ENCODE measurements at places on chromosomes 3 and 15.
A peak's percentile ranks its signal among the peaks of the same experiment; 100 is the strongest.

DNA sequence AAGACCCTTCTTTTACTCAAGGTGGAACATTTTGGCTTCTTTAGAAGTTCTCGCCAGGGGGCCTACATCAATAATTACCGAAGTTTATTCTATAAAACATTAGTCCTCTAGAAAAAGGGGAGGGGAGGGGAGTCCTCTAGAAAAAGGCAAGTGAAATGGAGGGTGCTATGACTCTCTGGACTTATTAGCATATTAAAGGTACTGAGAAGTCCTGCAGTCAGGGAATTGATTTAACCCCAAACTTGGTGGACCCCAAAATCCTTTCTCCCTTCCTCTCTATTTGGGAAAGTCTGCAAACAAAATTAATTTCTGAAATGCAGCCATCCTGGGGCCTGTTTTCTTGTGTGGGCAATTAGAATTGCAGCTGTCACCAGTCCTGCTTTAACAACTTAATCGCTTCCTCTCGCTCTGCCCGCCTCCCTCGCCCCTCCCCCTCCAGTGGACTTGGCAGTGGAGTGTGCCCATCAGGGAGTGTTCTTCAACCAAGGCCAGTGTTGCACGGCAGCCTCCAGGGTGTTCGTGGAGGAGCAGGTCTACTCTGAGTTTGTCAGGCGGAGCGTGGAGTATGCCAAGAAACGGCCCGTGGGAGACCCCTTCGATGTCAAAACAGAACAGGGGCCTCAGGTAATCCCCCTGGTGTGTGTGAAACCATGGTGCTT is 18.9 kb upstream of the LRRK1 start:
- no peak for DNase-seq

- DNase-seq, result no peak
These were observed 22.0 kb downstream of the C15orf39 start for GRCh38 chr15:75223688-75224087.

DNA sequence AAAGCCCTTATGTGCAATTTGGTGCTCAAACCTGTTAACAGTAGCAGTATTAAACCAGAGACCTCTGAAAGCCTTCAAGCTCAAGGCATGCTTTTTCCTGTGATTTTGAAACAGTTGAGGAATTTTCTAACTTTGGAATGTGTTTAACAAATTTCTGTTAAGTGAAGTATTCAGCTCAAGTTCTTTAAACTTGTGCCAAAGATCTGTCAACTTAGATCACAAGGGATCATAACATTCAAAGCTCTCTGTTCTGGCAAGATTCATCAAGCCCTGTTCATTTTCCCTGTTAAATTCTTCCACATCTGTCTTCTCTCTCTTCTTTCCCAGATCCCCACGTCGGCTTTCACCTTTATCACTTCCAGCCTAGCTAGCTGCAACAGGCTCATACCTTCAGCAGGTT is 28.8 kb upstream of the RYK start:
- no peak for DNase-seq

GRCh38 chr15:101156061-101156460 is 95.8 kb downstream of the CHSY1 start:
- no peak for DNase-seq

DNA sequence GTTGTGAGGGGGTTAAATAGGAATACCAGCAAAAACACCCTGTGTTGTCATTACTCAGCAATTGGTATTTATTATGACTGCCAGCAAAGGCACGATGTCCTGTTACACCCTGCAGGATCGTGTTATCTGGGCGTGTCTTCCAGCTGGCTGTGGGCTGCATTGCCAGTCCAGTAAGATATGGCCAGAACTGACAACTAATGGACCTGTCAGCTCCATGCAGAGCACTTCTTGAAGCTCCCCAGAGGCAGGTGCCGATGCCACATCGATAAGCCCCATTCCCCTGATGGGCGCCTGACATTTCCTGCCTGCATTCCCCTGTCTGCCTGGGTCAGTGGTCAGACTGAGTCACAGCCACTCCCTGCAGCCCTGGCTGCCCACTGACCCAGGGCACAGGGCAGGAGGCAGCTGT is 79.7 kb upstream of the RASGRF1 start:
- no peak for DNase-seq

GRCh38 chr15:84747416-84748273 is 747 bp upstream of the ZNF592 start:
- DNase-seq, result peak; percentile 65

GRCh38 chr3:7543294-7543880 is 682.5 kb downstream of the GRM7 start:
- no peak for DNase-seq

DNA sequence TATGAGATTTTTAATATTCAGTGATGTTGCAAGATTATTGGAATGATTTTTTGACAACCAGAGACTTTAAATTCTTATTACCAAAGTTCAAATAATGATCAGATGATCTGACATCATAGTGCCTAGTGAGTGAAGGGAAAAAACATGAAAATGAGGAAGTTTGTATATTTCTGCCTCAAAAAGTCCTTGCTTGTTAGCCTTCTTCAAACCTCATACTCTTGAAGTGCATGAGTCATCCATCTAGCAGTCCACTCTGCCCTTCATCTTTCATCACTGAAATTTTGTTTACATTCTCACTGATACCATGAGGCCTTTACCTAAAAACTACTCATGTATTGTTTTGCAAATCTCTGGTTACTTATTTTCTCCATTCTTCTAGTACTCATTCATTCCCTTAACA is 23.9 kb upstream of the OR5H6 start:
- no peak for DNase-seq

- DNase-seq, result no peak
These were observed 964 bp upstream of the NCKIPSD start for GRCh38 chr3:48686538-48687219.

DNA sequence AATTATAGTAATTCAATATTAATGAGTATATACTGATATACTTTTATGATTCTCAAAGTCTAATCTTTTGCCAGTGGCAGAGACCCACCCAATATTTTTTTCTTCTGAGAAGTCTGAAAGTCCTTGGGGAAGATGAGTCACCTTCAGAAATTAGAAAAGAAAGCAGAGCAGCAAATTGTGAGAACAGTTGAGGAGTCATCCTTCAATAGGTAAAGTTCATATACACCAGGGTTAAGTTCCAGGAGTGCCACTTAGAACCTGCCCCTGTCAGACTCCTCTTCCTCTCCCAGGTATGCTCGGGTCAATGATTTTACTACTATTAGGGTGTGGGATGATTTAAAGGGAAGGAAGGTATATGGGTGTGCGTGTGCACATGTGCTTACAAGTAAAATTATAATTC is 7.1 kb downstream of the CLRN1 start:
- DNase-seq, result no peak

- DNase-seq, result no peak
These were observed 105.9 kb downstream of the IL1RAP start for GRCh38 chr3:190619761-190620160.

GRCh38 chr3:59126446-59126845 is 76.6 kb upstream of the CFAP20DC start:
- DNase-seq, result no peak

DNA sequence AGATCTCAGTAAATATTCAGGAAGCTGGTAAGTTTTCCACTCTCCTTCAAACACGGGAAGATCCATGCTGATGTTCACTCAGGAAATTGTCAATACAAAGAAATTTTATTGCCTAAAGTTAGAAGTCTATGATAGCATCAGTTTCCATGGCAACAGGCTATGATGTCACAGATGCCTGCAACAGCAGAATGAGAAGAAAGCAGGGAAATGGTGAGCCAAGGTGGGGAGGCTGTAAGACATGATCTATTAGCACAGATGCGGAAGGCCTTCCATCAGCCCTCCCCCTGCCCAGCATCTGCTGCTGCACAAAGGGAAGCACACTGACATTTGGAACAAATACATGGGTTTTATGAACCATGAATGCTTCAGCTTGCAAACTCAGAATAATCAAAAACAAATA is 28.6 kb downstream of the EPHB1 start:
- no peak for DNase-seq

DNA sequence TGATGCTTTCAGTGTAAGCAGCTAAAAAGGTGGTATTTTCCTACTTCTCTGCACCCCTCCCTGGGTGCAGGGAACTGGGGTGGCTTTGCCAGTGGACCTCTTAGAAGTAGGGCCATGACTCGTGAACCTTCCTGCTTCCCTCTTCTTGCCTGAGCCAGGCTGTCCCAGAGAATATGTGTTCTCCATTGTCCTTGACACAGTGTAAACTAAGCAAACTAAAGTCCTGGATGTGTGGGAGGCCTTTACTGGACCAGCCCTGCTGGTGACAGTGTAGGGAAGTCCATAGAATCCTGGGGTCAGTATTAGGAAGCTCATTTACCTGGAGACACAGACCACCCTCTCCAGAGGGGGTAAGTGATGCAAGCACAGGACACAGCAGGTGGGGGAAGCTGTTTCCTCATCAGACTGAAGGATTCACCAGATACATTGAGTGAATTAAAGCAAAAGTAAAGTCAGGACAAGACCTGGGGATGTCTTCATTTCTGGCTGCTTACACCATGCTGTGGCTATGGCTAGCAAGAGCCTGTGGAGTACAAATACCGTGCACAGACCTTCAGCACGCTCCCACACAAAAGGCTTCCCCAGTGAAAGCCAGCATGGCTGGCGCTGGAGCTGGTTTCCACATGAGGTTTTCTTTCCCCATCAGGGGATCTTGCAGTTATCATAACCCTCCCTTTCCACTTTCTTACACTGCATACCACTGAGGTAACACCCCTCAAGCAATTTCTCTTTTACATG is 64.8 kb upstream of the LPP start:
- no peak for DNase-seq

DNA sequence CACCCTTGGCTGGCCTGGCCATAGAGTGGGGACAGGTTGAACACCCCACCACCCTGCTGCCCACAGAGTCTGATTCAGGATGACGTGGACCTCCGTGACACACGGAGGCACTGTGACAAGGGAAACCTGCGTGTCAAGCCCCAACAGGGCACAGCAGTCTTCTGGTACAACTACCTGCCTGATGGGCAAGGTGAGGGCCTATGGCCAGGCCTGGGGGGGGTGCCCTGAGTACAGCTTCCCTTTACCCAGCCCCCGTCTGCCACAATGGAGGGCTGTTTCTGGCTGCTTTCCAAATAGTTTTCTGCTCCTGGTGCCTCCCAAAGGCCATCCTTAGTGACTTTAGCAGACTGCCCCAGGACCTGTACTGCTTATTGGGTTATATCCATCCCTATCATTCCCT is 1.2 kb upstream of the WDR6 start:
- DNase-seq, result no peak

DNA sequence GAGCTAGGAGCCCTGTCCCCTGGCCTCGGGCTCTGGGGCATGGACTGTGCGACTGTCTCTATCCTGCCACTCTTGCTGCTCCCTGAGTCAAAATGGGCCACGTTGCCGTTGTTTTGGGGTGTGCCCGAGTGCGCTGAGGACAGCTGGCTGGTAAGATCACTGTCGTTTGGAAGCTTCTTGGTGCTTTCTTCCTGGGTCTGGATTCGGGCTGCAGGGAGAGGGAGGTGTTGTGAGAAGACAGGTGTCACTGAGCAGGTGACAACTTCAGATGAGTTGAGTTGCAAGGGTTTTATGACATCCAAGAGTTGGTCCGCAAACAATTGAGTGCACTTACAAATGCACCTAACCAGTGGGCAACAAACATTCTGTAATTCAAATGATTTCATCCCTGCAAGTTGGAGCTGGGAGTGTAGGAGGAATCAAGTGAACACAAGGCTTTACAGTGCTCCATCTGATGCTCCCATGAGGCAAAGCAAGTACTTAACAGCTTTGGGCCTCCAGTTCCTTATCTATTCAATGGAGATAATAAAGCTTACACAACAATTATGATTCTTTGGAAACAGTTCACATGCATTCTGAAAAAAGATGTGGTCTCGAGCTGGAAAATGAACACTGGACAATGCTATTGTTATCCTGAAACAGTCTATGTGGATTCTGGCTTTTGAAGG is 11.0 kb upstream of the STARD5 start:
- no peak for DNase-seq

DNA sequence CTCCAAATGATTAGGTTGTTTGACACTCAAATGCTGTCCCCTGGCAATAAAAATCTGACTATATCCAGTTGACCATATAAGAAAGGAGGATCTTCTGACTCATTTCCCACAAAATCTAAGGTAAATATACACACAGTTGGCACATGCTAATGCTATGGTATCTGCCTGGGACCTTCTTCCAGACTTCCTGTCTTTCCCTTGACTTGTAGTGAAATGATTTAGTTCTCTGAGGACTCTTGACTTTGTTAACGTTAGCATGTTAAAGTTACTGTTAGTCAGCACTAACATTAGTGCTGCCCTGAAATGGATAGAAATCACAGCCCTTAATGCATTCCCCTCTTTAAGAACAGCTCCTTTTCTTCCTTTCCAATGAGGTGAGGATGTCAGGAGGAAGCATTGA is 124.3 kb upstream of the LSAMP start:
- DNase-seq, result no peak

DNA sequence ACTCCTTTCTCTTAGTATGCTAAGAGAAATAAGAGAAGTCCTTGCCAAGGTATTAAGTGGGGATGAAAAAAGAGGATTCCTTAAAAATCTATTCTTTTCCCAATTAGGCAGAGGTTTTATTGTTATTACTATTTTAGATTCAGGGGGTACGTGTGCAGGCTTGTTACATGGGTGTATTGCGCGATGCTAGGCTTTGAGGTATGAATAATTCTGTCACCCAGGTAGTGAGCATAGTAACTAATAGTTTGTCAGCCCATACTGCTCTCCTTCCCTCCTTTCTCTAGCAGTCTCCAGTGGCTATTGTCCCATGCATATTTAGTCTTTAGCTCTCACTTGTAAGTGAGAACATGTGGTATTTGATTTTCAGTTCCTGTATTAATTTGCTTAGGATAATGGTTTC is 83.9 kb downstream of the LEKR1 start:
- no peak for DNase-seq

- DNase-seq, result no peak
These were observed 359.6 kb downstream of the SHQ1 start for GRCh38 chr3:72488738-72489035.

DNA sequence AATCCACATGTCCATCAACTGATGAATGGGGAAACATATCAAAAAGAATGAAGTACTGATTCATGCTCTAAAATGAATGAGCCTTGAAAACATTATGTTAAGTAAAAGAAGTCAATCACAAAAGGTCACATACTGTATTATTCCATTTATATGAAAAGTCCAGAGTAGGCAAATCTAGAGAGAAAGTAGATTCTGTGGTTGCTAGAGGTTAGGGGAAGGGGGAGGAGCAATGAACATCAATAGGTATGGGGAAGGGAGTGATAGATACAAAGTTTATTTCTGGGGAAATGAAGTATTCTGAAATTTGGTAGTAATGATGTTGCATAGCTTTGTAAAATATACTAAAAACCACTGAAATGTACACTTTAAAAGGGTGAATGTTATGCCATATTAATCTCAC is 14.5 kb downstream of the SERP1 start:
- no peak for DNase-seq

- peak; percentile 22 for DNase-seq
These were observed 22.2 kb downstream of the ALDH1A2 start for GRCh38 chr15:58043192-58043903.

GRCh38 chr3:123376451-123377242 is 72.2 kb downstream of the ADCY5 start:
- DNase-seq, result no peak

- DNase-seq, result no peak
These were observed 49.9 kb upstream of the DPPA4 start for GRCh38 chr3:109387201-109387600.

Measured in activated CD8-positive, alpha-beta memory T cell treated with anti-CD3 and anti-CD28 coated beads, Interleukin-2, amount 50 U/mL, for 4 hours (primary cell).